ENCODE measurements at places on chromosomes 1 and 21. TPM values are rescaled to one million over a fixed set of nuclear protein-coding genes. Genes with fewer than 3 reads are reported as not detected.

The SYPL2 gene
- 1.1 TPM for total RNA-seq

The ENSA gene
- total RNA-seq, result 111 TPM

The ELAPOR1 gene
- total RNA-seq, result 0.31 TPM

The EGLN1 gene
- 27.5 TPM for total RNA-seq

- DNase-seq, result no peak
Measured at GRCh38 chr1:169909499-169909898, 15.8 kb upstream of the SCYL3 start.

DNA sequence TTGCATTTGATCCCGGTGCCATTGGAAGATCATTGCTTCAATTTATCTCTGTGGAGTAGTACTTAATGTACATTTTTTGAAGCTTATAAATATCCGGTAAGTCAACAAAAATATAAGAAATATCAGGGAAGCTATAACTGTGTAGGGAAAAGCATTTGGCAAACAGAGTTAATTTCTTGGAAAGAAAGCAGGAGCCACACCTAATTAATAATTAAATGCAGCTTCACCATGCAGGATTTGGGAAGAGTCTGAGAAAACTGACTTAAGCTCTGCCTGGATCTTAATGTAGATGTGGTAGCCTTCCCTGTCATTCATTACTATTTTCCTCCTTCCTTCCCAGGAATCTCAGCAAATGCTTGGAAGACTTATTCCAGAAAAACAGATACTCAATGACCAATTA lies 134.5 kb downstream of the ATP5PO start:
- DNase-seq, result no peak

DNA sequence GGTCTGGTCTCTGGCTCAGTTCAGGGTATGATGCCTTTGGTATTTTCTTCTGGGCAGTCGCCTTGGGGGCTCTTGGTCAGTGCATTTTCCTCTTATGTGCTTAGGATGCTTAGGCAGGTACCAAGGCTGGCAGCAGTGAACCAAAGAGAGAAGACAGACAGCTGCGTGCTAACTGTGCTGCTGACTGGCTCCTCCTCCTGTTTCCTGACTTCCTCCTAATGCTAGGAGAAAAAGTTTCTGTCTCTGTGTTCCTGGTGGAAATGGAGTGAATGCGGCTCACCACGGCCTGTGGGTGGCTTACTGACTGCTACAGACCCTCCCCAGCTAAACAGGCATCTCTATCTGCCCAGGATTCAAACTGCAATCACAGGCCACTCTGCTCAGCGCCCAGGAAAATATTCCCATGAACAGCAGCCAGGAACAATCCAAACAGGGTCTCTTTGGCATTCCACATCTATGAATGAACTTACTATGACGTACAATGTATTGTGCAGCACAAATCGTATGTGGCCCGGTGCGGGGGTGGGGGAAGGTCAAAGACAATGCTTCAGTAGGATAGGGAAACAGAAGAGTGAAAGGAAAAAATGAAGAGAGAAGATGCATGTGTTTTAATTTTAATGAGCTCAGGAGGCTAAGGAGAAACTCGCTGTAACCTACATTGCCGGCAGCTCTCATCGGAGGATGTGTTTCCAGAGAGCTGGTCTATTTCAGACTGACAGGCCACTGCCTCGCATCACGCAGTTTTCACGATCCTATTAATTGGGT lies 2.8 kb downstream of the ABCG1 start:
- peak; percentile 79 for DNase-seq

GRCh38 chr1:55181666-55182065 lies 33.5 kb downstream of the USP24 start:
- no peak for DNase-seq

All from osteocyte (in vitro differentiated cells).